ENCODE measurements at places on chromosomes 2 and 18.

DNA sequence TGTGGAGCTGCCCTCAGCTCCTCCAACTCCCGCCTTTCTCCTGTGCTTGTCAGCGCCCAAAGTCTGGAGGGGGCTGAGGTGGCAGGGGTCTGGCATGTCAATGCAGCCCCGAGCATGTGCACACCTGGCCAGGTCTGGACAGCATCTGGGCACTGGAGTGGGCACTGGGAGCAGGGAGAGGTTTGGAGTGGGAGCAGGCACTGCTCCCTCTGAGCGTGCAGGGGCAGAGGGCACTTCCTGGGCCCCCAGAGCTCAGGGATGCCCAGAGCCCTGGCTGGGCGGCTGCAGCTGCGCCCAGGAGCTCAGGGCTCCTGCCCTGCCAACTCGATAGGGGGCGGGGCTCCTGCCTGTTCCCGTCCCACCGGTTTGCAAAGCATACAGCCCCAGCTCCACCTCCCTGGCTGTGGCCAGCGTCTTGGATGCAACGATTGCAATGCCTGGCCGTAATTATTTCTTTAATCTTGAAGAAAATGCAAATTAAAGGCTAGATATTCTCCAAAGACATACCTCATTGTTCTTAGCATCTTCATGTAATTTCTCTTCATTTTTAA is 57.4 kb upstream of the LDAH start:
- DNase-seq, result no peak

DNA sequence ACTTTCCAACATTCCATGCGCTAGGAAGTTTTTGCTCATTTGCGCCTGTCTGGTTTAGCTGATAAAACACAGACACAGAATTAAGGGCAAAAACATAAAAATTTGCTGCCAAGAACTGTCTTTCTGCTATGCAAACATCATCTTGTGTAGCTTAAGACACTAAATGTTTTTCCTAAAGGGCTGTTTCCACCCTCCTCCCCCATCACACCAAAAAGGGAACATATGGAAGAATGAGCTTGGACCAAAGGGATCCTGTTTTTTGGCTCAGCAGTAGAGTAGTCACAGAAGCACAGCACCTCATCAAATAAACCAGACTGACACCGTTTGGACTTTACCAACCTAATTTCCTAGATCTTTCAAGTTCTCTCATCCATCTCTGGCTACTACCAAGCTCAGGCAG is 210.1 kb downstream of the ZNF521 start:
- no peak for DNase-seq

DNA sequence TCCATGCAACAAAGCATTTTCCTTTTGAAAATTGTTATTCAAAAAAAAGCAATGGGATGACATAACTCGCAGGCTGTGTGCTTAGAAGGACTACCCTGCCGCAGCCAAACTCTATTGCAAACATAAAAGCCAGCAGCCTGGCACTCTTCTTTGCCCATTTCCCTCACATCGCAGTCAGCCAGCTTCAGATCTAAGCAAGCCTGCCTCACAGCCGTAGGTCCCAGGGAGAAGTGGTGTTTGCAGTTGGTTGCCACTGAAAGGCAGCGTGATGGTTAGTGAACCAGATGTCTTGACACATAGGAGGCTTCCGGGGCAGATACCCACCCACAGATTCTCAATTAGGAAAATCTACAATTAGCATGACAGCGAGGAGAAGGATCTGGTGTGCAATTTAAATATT is 655.2 kb downstream of the RNF144A start:
- peak; percentile 23 for DNase-seq

GRCh38 chr2:231905026-231905425 is 21.2 kb downstream of the NPPC start:
- DNase-seq, result no peak

GRCh38 chr2:119184512-119184911 is 26.0 kb upstream of the C1QL2 start:
- DNase-seq, result no peak

DNA sequence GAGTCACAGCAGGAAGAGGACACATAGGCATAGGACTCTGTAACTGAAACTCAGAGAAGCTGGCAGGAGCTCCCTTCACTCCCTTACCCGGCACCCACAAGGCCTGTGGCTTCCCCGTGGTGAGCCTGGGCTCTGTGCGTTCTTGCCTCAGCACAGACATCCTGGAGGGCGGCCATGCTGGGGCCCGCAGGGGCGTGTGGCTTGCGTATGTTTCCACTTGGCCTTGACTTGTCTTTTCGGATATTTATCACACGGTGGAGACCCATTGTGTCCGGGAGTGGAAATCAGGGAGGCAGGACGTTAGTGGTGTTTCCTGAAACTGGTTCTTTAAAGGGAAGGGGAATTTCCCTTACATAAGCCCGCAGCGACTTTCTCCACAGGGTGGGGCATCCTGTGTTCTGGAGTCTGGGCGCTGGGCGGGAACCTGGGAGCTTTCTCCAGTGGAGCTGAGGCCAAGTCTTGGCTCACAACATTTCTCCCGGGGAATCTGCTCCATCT is 49.9 kb upstream of the EML6 start:
- DNase-seq, result no peak

DNA sequence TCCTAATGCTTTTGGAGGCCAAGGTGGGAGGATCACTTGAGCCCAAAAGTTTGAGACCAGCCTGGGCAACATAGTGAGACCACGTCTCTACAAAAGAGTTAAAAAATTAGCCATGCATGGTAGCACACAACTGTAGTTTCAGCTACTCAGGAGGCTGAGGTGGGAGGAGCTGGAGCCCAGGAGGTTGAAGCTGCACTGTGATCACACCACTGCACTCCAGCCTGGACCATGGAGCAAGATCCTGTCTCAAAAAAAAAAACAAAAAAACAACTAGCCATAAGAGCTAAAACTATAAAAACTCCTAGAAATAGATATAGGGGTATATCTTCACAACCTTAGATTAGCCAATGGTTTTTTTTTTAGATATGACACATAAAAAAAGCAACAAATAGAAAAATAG is 16.9 kb upstream of the COL6A3 start:
- no peak for DNase-seq

DNA sequence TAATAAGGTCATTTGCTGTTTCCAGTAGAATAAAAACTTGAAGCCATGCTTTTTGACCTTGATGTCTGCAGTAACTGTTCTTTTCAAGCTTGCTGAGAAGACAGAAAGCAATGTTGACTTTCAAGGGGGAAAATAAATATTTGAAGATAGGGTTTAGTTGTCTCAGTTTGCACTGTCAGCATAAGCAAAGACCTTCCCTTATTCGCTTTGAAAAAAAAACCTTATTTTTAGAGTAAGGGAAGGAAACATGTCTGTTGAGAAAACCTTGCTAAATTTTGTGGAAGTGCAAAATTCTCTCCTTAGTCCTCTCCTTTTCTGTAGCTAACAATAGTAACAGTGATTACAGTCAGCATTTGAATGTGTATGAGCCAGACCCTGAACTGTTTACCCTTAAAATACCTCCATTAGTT is 43.1 kb downstream of the MAP4K4 start:
- no peak for DNase-seq

DNA sequence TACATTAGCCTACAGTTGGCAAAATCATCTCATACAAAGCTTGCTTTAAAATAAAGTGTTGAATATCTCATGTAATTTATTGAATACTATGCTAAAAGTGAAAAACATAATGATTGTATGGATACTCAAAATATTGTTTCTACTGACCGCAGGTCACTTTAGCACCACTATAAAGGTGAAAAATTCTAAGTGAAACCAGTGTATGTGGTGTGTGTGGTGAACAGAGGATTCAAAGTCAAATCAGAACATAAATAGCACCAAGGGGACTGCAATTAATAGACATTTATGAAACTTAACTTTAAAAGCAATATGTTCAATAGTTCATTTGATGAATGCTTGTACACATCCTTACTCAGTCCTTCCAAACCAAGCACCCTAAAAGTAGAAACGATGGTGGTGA is 145.8 kb downstream of the AKAIN1 start:
- no peak for DNase-seq

GRCh38 chr2:45497355-45497754 is 113.7 kb downstream of the SRBD1 start:
- DNase-seq, result no peak

- DNase-seq, result no peak
These were observed 5.0 kb downstream of the TANK start for GRCh38 chr2:161165266-161165665.

- no peak for DNase-seq
These were observed 160.3 kb downstream of the EN1 start for GRCh38 chr2:118687192-118687591.

DNA sequence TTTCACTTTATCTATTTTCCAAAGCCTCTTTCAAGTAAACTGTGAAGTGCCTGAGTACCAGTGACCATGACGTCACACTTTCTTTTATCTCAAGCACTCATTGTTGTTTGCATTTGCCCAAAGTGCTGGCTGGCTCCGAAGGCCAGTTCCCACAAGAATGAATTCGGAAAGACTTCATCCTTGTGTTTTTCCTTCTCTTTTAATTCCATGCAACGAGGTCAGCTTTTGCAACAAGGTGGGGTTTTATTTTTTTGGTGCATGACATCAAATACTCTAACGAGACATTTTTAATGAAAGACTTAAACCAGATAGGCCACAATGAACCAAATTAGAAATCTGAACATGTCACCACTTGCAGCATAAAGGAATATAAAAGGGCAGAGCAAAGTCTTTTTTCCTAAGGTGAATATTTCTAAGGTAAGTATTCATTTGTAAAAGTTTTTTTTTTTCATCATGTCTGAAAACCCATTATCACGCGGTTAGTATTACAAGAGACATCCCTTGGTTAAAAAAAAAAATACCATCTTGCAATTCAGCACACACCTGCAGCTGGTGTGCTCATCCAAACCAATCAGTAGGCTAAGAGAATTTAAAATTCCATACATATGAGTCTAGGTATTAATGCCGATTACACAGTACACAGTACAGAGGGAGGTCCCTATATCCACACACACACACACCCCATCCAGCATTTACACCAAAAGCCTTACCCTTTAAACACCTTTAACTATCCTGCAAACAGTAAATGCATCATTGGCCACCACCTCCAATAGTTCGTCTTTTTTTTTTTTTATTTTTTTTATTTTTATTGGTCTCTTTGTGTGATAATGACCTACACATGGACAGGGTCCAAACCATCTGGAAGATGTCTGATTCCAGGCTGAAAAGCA is 2.3 kb downstream of the ARL4C start:
- no peak for DNase-seq

GRCh38 chr2:74938264-74938663 is 20.2 kb upstream of the POLE4 start:
- DNase-seq, result no peak

DNA sequence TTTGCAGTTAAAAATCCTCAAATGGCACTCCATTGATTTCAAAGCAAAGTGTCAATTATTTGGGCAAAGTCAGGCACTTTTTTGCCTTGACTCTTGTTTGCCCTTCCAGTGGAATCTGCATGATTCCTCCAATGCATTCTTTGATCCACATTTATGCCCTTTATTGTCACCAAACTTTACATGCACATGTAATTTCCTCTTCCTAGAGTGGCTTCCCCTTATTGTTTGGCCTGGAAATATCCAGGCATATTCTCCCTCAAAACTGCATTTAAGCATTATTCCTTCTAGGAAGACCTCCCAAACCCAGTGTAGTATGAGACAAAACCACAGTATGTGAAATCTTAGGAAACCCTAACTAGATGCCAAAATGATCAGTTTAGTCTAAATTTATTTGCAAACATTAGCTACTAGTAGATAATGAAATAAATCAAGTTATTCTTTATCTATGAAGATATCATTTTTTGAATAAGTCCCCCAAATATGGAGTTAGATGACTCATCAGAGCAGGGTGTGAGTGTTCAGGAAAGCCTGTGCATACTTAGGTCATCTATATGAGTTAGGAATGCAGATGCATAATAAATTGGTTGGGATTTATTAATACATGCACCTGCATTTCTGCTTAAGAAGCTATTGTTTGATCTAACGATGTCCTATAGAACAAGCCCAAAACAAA is 433.3 kb upstream of the TCF4 start:
- DNase-seq, result no peak

DNA sequence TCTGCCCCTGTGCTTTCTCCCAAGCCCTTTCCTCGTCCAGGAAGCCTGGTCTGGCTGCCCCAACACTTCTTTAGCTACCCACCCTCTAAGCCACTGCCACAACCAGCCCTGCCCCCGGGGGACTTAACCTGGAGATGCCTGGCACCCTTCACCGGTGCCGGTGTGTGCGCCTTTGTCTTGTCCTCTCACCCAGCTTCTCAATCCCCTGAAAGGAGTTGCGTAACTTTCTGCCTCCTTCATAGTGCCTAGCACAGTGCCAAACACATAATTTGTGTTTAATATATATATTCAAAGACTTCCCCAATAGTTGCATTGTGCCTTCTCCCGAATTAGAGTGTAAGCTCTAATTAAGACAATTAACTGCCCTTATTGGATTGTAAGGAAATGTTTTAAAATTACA is 70.6 kb downstream of the ALK start:
- no peak for DNase-seq

DNA sequence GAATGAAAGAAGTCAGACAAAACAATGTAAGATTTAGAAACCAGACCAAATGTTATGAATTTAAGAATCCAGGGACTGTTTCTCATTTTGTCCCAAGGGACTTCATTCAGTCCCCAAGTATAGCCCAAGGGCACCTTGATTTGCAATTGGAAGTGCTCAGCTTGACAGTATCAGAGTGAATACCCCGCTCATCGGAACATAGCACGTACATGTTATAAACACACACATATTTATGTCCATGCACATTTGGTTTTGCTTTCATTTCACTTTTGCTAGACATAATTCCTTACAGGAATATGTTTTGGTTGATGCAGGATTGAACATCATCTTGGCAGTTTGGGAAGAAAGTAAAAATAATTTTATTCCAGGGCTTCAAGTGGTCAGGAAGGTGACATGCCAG is 100.2 kb downstream of the PID1 start:
- DNase-seq, result no peak

GRCh38 chr2:240630771-240631547 is 5.7 kb downstream of the GPR35 start:
- DNase-seq, result no peak

- DNase-seq, result no peak
These were observed 202.7 kb upstream of the CCDC68 start for GRCh38 chr18:55161916-55162315.

- no peak for DNase-seq
These were observed 37.1 kb downstream of the TACR1 start for GRCh38 chr2:75162259-75162658.

DNA sequence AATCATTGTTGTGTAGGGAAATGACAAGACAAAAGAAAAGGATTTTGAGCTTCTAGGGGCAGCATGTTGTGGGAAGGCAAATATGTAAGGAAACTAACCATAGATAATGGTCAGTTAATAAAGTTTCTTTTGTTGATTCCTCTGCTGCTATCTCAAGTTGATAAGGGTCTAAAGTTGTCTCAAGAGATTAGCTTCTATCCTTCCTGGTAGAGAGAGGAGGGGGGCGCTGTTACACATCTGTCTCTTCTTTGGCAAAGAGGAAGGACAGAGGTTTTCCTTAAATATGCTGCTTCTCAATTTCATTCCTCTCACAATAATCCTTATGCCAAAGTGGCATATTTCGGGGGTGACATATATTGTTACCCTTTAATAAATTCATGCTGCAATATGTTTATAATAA is 944.0 kb downstream of the DPP10 start:
- DNase-seq, result no peak

- DNase-seq, result no peak
These were observed 120.4 kb upstream of the TLK1 start for GRCh38 chr2:171281110-171281509.
